Amniotic epithelial cell (primary cell): ENCODE measurements at places on chromosomes 7 and 10.

DNA sequence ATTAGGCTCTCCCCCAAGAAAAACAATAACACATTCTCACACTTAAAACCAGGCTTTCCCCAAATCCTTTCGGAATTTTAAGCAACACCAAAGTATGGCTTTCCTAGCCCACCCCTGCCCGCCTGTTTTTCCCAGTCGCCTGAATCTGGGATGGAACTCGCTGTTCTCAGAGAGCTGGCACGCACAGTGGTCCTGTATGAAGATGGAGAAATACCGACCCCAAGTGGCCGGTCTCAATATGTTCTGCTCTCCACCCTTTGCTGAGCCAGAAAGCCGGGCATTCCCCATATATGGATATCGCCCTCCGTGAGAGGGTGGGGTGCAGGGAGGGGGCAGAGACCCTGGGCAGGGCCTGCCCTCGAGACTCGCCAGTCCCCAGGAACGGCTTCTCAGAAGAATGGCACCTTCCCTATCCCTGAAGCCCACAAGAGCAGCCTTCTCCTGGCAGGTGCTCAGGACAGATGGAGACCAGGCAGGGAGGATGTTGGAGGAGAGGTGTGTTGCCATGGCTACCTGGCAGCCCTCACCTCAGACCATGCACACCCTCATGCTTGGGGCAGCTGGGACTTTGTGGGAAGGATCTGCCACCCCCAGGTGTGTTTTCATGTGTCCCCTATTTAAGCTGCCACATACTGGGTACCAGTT lies 3.4 kb downstream of the TACR2 start:
- peak; percentile 54 for DNase-seq

- no peak for DNase-seq
Measured at GRCh38 chr7:99061001-99061776, 82.7 kb downstream of the SMURF1 start.

DNA sequence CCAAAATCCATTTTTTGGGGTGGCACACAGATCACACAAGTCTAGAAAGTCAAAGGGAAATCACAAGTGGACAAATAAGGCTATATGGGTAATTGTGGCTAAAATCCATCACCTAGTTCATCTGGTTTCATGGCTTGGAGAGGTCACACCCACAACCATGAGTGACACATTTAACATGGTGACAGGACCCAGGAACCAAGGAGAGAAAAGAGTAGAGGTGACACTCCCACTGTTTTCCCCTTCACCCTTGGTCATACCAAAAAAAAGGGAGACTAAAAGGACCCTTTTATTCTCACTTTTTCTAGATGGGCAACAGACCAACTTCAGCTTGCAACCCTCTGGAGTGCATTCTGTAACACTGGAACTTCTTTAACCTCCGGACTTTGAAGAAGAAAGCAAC lies 46.2 kb upstream of the ZNF107 start:
- DNase-seq: no peak

- no peak for DNase-seq
Measured at GRCh38 chr10:7318836-7319235, 92.0 kb downstream of the SFMBT2 start.

DNA sequence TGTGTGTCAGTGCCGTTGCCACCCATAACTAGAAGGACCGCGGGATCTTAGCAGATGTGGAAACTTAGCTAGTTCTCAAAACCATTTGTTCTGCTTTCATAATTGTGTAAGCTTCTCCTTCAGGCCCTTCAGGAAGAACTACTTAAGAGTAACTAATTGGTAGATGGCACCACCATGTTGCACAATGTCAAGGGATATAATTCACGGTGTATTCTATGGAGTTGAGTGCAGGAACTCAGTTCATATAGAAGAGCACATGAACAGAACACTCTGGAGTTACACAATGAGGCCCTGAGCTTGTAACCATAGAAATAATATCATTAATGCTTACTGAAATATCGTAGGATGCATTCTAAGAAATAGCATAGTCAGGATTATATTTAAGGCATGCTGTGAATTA lies 126.5 kb upstream of the GAD2 start:
- DNase-seq: no peak

- DNase-seq: no peak
Measured at GRCh38 chr7:117664047-117664446, 184.2 kb downstream of the CFTR start.

DNA sequence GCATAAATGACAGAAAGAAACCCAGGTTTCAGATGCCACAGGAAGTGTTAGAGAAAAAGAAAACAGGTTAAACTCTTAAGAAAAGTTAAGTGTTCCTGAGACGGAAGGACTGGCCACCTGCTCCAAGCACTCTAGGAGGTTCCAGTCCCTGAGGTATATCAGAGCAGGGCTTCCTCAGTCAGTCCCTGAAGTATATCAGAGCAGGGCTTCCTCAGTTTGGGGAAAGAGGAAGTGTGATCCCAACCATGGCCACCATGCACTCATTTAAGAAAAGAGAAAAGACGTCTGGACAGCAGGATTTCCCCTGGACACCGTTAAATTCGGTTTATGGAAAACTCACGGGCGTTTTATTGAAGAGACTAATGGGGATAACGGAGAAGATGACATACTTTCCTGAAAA lies 133.4 kb upstream of the PFKP start:
- DNase-seq: no peak
